NCI-H2107 (cell line): ENCODE measurements at places on chromosomes 6 and 20.

GRCh38 chr6:94845742-94846141 is 731.6 kb upstream of the MANEA start:
- DNase-seq = no peak

DNA sequence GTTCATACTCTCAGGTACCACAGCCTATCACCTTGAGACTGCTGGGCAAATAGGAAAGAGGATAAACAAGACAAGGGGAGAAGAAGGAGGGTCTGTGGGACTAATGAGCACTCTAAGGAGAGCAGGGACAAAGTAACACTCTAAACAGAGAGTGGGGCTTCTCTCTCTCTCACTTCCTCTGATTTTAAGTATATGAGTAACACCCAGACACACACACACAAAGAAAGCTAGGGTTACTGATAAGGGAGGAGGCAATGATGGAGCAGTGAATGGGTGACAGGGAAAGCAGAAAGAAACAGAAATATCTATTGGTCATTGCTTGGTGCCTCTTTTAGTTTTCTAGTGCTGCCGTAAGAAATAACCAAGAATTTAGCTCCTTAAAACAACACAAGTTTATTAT is 96.2 kb upstream of the RNF217 start:
- no peak for DNase-seq

- no peak for DNase-seq
Measured at GRCh38 chr20:23241416-23241815, 109.2 kb upstream of the NXT1 start.

DNA sequence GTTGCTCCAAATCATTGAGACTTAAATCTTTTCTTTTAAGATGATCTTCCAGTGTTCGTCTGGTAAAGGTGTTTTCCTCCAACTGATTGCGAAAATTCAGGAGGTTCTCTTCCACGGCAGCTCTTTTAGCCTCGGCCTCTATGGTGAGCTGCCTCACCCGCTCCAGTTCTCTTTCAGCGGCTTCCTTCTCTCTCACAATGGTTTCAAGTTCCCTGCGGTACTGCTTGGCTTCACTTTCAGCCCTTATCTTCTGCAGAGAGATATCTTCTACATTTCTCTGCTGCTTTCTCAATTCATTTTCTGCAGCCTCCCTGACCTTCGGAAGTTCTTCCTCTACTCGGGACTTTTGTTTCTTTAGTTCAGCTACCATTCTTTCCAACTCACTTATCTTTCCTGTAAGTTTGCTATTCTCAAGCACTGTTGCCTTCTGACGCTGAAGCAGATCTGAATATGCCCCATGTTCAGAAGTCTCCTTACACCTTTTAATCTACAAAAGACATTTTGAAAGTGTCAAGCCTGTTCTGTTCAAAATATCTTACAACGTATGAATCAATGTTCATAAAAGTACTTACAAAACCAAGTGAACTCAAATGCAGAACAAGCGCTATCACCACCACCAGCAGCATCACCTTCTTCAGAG is 22.3 kb downstream of the DST start:
- no peak for DNase-seq
